ENCODE measurements at places on chromosomes 16 and 17.

DNA sequence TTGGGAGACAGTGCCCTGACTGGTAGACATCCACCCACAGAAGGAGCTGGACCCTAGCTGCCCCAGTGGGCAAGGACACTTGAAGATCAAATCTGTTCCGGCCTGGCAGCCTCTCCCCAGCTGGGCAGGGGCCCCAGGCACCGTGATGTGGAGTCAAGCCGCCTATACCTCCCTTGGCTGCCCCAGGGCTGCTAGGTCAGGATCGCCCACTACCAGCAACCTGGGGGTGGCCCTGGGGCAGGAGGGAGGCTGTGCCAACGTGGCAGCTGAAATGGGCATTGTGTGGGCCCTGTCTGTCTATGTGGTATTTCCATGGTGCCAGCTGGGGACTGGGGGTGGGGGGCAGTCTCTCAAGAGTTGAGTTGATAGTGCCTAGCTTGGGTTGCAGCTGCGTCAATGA is 941 bp downstream of the PDK2 start:
- no peak for DNase-seq

DNA sequence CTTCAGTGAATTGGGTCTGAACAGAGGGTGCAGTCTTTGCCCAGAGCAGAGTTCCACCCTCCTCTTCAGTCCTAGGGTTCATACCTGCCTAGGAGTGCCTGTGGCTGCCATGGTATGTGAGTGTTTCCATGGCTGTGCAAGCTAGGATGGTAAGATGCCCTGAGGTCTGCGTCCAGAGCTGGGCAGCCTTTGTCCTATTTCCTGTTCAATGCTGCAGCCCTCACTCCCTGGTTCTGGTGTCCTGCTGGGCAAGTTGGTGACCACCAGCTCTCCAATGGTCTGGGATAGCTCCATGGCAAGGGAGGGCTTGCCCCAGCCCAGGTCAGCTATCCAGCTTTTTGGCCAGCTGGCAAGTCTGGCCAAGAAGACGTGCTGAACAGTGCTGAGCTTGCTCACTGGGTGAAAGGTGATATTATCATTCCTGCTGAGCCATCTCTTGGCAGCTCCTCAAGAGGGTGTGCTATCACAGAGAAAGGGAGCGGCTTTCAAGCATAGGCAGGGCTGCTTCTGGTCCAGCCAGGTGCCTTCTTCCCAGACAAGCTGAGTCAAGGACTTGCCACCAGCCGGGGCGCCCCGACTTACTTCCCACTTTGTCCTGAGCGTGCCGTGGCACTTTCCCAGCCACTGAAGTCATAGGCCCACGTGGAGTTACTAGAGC is 13.0 kb upstream of the NFATC3 start:
- DNase-seq: no peak

DNA sequence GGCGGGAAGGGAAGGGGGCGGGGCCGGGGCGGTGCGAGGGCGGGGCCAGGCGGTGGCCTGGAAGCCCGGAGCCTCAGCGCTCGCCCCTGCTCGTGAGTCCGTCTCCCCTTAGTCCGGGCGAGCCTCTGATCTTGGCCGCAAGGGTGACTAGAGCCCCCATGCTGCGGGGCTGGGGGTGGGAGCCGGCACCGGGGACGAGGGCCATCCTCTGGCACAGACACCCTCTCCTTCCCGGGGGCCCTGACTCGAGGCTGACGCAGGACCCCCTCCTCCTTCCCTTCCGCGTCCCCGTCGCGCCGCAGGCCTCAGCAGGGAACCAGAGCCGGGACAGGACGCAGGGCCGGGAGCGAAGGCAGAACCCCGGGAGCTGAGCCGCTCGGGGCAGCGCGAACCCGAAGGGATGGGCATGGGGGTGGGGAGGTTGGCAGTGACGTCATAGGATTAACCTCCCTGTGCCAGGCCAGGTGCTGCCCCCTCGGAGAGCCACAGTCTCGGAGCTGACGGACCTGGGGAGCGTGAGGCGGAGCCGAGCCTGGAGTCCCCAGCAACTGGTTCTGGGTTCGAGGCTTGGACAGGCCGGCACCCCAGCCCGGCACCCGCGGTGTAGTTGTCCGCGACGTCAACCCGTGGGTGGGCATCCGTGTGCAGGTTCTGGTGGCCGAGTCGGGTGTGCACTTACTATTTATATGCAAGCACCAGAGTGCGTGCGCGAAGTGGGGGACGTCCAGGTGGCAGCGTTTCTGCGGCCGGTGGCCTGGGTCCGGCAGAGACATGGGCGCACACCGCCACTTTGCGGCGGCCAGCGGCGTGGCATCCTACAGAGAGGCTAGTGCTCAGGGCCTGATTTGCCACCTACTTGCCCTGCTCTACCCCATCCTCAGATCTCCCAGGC is 503 bp upstream of the PLCD3 start:
- DNase-seq: peak; percentile 83

GRCh38 chr17:82418001-82418986 is at the start of the genes HEXD and OGFOD3:
Gene HEXD (plus strand): TSS chr17:82418347. CDS start chr17:82419800, 1,453 bp downstream.
Gene OGFOD3 (minus strand): TSS chr17:82418586. CDS start chr17:82418485, 101 bp downstream.
- peak; percentile 88 for DNase-seq

DNA sequence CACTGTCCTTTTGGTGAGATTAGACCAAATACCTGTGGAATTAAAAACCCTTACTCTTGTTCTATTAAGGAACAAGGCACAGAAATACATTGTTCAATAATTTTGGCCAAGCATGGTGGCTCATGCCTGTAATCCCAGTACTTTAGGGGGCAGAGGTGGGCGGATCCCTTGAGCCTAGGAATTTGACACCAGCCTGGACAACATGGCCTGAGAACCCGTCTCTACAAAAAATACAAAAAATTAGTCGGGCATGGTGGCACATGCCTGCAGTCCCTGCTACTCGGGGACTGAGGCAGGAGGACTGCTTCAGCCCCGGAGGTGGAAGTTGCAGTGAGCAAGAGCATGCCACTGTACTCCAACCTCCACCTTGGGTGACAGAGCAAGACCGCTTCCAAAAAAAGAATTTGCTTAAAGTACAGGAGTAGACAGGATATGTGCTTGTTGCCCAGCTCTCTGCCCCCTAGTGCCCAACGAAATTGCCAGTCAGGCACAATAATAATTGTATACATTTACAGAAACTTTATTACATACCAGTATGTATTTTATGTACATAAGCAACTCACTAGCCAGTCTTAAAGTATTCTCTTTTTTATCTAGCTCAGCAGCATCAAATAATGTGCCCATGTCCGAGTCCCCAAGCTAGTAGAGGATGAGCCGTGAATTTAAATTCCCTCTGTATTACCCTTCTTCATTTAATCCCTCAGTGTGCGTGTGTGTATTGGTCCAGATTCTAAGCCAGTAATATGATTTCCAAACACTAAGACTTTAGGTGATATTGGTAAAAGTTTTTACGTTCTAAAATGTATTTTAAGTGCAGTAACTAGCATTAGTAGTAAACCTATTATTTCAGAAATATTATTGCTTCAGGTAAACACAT is 1.4 kb downstream of the THUMPD1 start:
- DNase-seq: no peak

DNA sequence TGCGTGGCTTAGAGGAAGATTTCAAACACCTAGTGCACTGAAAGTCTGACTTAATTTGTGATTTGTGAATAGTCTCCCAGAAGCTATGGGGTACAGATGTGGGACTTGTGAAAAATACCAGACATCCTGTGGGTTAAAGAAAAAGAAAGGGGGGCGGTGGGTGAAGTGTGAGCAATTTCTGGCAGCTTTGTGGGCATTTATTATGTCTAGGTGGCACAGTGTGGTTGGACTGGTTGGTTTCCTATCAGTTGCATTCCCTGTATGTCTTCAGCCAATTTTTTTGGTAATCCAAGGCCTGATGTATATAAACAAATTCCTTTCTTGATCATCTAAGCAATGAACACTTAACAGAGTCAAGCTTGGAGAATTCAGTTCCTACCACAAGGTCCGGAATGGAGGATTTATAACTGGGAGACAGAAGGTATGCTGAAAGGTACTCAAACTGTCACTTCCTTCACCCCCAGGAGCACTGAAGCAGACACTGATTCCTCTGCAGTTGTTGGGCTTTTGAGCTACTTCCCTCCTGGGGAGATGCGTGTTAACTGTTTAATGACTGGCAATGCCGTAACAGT is 211.6 kb downstream of the WWOX start:
- DNase-seq: no peak

- no peak for DNase-seq
Observed at GRCh38 chr17:34082404-34082803, 172.7 kb upstream of the CCL2 start.

GRCh38 chr16:57145046-57146021 is 40.5 kb downstream of the PSME3IP1 start:
- DNase-seq: no peak

DNA sequence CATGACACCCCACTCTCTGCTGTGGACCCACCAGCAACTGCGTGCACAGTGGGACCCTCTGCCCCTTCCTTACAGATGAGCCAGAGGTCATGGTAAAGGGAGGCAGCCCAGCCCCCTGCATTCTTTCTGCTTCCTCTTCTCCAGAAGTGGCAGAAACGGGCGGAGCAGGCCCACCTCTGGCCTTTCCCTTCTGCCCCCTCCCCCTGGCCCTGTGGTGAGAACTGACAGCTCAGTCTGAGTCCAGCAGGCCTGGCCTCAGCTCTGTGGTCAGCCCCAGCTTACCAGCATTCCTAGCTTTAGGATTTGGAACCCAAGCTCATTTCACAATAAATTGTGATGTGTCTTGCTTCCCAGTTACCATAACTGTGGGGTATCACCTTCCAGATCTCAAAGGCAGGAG is 4.8 kb upstream of the ANKRD11 start:
- no peak for DNase-seq

GRCh38 chr17:45719335-45720071 is 64.6 kb upstream of the CRHR1 start:
- DNase-seq: no peak

- DNase-seq: no peak
Observed at GRCh38 chr16:68786685-68787418, 49.8 kb downstream of the CDH1 start.

DNA sequence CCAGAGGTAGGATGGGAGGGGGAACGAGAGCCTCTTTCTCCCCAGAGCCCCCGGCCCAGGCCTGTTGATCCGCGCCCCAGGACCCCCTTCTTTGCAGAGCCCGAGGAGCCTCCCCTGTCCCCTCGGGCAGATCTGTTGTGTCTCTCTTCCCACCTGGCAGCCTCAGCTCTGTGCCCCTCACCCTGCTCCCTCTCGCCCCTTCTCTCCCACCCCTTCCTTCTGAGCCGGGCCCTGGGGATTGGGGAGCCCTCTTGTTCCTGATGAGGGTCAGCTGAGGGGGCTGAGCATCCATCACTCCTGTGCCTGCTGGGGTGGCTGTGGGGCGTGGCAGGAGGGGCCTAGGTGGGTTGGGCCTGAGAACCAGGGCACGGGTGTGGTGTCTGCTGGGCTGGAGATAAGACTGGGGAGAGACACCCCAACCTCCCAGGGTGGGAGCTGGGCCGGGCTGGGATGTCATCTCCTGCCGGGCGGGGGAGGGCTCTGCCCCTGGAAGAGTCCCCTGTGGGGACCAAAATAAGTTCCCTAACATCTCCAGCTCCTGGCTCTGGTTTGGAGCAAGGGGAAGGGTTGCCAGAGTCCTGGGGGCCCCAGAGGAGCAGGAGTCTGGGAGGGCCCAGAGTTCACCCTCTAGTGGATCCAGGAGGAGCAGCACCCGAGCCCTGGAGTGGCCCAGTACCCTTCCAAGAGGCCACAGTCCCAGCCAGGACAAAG is 65.4 kb downstream of the MRC2 start:
- DNase-seq: peak; percentile 52

DNA sequence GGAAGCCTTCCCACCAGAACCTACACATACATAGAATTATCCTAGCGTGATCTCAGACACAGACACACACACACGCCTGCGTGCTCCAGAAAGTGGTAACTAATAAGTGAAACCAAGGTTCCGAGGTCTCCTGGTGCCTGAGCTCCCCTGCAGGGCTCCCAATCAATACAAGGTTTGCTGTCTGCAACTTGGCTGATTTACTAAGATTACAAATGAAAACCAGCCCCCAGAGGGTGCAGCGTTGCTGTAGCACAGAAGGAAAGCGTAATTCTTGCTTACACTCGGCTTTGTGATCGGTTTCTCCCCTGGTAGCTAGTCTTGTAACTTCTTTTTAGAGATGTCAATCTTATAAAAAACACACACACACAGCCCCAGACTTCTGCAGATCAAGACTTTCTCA is 334.1 kb upstream of the XYLT1 start:
- DNase-seq: no peak
